ENCODE measurements at places on chromosomes 4 and X.

- no peak for DNase-seq
These were observed 84.0 kb upstream of the ATP6AP2 start for GRCh38 chrX:40496728-40497127.

DNA sequence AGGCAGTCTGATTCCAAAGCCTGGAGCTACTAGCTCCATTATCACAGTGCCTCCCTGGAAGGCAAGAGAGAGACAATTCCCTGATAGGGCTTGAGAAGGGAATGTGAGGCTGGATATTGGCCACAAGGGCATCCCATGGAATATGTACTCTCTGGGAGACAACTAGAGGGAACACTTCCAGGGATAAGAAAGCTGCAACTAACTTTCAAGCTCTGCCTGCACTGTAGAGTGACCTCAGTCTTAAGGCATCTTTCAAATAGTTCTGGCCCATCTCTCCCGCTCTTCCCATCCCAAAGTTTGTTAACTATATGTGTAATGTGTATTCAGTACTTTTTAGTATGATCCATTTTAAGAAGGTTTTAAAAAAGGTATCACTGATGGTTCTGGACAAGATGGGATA lies 13.1 kb upstream of the RNF212 start:
- no peak for DNase-seq

- no peak for DNase-seq
These were observed 165.7 kb upstream of the STS start for GRCh38 chrX:6981718-6982406.

DNA sequence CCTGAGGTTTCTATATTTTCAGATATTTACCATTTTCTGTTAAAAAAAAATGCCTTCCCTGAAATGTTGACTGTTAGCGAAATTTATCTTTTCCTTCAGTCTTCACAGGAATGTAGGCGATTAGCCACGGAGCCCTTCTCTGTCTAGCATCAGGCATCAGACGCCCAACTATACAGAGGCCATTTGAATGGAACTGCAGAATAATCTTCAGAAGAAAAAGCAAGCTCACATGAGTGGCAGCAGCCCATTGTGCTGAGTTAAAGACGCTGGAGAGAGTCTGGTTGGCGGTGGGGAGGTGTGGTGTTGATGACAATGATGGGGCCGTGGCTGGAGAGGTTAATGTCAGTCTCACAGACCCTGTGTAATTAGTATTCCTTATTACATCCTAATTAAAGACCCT lies 196.8 kb upstream of the LEF1 start:
- no peak for DNase-seq

GRCh38 chrX:155070038-155070437 lies 898 bp downstream of the CMC4 start:
- no peak for DNase-seq

GRCh38 chrX:51406688-51407519 lies 74.3 kb downstream of the NUDT10 start:
- no peak for DNase-seq

- DNase-seq, result no peak
These were observed 32.4 kb upstream of the BLTP1 start for GRCh38 chr4:122119739-122120138.

DNA sequence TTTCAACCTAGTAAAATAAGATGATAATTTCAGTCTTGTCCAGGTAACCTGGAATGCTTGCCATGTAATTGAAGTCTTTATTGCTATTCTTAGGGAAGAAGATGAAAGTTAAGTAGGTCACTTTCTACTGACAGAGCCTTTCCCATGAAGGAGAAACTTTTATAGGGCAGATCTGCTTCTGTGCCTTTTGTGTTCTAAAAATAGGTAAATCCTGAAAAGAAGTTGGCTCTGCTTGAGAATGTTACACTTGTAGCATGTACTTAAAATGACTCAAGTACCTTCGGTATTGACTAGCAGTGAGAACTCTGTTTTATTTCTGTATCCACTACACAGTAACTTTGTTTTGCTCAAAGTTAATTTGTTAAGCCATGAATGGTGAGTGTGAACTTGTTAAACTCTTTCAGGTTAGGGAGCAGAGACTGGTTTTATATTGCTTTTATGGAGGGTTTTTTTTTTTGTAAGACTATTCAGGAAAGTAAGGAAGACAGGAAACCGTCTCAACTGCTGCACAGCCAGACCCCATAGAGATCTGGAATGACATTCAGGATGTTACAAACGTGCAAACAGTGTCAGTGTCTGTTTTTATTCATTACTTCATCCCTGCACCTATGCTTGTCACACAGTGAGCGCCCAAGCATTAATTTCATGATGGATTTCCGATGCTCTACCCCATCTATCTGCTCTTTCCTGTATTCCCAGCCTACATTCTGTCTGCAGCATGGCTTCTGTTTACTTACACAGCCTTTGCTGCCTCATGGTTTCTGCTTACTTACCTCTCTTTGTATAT lies 53.0 kb downstream of the SEPTIN11 start:
- DNase-seq, result no peak

- no peak for DNase-seq
These were observed 31.1 kb downstream of the ZCCHC4 start for GRCh38 chr4:25343671-25344070.

DNA sequence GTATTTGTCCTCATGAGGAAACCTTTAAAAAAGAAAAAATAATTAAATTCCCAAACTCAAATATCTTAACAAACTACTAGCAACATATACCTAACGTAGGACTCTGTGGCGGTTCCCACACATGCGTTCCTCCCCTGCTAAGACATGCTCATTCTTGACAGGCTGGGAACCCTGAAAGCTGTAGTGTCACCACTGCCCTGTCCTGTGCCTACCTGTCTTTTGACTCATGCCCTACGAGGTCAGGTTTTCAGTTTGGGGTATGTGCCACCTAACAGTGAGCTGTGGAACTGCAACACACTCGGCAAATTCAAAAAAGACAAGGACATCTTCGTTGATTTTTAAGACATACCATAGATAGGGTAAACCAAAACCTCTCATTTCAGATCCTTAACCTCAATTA lies 17.8 kb downstream of the IDS start:
- DNase-seq, result no peak

DNA sequence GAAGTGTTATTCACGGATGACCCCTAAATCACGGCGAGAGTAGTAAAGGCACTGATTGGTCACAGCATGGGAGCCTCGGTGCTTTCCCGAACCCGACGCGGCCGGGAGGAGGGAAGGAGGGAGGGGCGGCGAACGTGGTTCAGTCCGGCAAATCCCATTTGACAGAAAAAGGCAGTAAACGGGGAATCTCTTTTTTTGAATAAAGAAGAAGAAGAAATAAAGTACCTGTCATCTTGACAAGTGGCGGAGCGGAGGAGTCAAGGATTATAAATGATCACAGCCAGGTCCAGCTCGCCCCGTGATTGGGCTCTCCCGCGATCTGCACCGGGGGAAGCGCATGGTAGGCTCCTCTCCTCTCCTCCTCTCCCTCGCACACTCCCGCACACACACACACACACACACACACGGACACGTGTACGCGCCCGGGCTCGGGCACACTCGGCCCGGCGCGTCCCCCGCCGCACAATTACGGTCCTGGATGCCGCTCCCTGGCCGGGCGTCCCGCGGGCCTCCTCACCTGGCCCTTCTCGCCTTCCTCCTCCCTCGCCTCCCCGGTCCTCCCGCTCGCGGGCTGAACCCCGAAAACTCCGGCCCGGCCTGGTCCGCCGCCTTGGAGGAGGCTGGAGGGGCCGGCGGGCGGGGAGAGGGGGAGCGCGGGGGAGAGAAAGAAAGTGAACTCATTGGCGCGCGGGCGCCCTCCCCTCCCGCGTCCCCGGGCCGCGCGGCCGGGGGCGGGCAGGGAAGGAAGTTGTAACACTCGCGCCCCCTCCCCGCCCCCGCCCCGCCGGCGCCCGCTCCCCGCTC lies 99.2 kb upstream of the TENM3 start:
- DNase-seq, result no peak

- no peak for DNase-seq
These were observed 20.3 kb downstream of the RGS12 start for GRCh38 chr4:3313139-3313538.

DNA sequence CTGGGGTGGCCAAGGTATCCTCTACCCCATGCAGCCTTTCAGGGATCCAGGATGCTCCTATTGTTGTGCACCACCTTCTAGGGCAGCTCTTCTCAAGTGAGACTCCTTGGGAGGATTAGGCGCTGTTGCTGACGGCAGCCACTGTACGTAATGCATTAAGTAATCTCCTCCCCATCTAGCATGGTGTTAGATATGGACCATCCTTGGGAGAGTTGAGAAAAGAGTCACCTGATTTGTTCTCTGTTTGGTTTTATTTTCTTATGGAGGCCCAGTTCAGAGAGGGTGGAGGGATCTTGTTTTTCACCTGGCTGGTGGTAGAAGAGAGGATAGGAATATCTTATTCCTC lies 46.4 kb downstream of the GYG2 start:
- no peak for DNase-seq

DNA sequence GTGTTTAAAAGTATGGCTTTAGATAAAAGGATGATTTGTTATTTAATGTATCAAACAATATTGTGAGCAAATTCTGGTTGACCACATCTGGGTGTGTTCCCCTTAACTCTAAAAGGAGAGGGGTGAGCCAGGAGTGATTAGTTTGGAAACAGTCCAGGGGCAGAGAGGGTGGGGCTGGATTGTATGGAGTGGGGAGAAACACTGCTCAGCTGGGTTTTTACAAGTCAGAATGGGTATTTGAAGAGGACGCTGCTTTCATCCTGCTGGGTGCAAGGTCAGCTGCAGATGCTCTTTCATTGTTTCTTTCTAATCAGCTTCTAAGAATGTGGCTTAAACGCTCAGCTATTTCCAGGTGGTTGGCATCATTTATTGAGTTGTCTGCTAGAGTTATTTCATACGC lies 82.8 kb upstream of the LIMCH1 start:
- no peak for DNase-seq

GRCh38 chrX:85017721-85018120 lies 14.0 kb downstream of the APOOL start:
- no peak for DNase-seq

DNA sequence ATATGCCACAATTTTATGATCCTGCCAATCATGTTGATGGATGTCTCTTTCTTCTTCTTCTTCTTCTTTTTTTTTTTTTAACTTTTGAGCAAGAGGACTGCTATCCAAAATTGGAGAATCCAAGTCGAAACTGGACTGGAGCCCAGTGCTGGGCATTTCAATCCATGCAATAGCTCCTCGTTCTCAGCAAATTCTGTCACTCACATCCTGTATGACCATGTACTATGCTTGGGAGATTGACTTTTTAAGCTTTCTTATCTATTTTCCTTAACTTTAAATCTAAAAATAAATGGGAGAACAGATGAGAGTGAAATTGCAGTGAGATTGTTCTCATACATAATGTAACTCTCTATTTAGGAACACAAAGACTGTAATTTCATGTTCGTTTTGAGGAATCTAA lies 123.0 kb upstream of the PUDP start:
- DNase-seq, result no peak

DNA sequence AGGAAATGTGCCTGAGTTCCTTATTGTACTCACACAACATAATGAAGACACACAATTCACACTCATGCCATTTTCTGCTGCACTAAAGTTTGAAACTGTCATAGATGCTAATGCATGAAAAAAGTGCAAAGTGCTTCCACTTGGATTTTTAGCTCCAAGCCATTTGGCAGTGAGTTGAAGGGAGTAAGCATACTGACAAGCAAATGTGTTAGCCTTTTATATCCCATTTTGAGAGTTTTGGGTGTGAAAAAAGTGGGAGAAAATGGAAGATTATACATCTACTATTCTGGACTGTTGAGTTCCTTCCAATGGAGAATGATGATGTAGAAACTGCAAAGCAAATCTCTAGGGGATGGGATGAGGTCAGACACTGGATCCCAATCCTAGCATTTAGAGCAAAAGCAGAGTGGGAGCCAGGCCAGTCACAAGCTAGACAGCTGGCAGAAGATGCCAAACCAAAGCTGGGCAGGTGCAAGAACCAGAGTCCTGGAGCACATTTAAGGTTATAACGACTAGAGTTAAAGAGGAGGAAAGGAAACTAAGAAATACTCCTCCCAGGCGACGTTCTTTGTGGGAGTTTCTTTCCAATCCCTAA lies 216.8 kb downstream of the FBXO8 start:
- no peak for DNase-seq

- no peak for DNase-seq
These were observed 543 bp downstream of the NFXL1 start for GRCh38 chr4:47913861-47914219.

- DNase-seq, result no peak
These were observed 204.4 kb upstream of the MAMLD1 start for GRCh38 chrX:150158554-150159332.

- DNase-seq, result no peak
These were observed 23.3 kb downstream of the MAML3 start for GRCh38 chr4:140130677-140131076.

DNA sequence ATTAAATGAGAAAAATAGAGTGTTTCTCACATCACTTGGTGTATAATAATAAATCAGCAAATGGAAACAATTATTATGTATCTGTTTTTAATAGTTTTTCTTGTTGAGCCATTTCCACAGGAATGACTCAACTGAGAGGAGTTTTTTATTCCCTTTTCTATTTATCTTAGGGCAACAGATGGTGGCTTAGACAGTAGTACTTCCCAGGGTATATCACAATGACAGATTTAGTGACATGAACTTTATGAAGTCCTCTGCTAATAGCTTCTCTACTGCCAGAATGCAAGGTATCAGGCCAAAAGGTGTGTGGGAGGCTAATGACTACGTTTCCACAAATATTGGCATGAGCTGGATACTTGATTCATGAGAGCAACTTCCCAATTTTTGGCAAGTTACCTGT lies 126.7 kb downstream of the HTR2C start:
- peak; percentile 4 for DNase-seq

GRCh38 chr4:74536557-74536956 lies 91.6 kb downstream of the AREG start:
- no peak for DNase-seq

DNA sequence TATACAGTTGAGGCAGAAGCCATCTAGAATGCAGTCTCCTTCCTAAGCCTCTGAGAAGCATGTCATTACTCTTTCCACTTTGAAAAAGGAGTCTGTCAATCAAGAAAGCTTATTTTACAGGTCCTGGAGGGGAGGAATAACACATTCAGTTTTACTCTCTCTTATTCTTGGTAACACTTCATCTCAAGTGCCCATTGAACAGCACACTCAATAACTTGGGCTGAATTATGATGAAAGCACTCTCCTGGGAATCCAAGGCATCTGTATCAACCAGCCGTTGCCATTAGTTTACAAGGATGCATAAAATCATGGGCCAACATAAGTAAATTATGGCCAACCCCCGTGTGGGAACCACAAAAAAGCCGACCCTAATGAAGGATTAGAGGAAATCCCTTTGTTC lies 282.4 kb downstream of the C4orf33 start:
- no peak for DNase-seq

GRCh38 chr4:15414551-15415091 lies 13.2 kb upstream of the C1QTNF7 start:
- no peak for DNase-seq
